Neural crest cell (in vitro differentiated cells): ENCODE measurements at places on chromosomes 7 and 10.

GRCh38 chr7:52715701-52716100 is 319.7 kb upstream of the POM121L12 start:
- no peak for DNase-seq

DNA sequence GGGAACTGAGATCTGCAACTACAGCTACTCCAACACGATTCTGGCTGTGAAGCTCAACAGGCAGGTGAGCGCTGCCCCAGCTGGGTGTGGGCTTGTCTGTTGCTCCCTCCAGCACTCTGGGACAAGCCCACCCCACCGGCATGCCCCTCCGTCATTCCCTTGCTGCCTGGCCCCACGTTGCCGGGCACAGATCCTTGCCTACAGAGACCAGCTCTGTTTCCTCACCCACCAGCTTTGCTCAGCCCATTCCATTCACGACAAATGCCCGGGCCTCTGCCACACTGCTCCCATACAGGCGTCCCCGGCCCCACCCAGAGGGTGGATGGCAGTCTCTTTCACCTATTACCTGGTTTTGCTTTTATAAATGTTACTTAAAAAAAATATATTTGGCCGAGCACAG is 24.6 kb downstream of the WIPI2 start:
- DNase-seq = no peak

GRCh38 chr7:135650831-135651573 is 11.3 kb upstream of the STMP1 start:
- DNase-seq = no peak

DNA sequence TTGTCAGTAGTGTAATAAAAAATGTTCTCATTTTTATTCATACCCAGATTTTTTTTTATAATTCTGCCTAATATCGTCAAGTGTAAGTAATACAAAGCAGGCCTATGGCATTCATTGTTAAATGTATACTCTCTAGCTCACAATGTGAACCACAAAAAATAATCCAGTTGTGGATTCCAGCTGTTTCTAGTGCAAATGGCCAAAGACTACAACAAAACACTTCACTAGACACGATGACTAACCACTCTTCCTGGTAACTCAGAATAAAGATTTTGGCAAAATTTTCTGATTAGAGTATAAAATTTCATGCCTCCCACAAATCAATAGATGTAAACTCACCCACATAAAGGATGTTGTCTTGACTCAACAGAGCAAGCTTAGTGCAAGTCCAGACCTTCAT is 396.6 kb downstream of the DGKB start:
- DNase-seq = no peak

GRCh38 chr7:94509887-94510581 is 425 bp downstream of the CASD1 start:
- peak; percentile 62 for DNase-seq

GRCh38 chr10:16520900-16521299 is 779 bp downstream of the C1QL3 start:
- peak; percentile 25 for DNase-seq

DNA sequence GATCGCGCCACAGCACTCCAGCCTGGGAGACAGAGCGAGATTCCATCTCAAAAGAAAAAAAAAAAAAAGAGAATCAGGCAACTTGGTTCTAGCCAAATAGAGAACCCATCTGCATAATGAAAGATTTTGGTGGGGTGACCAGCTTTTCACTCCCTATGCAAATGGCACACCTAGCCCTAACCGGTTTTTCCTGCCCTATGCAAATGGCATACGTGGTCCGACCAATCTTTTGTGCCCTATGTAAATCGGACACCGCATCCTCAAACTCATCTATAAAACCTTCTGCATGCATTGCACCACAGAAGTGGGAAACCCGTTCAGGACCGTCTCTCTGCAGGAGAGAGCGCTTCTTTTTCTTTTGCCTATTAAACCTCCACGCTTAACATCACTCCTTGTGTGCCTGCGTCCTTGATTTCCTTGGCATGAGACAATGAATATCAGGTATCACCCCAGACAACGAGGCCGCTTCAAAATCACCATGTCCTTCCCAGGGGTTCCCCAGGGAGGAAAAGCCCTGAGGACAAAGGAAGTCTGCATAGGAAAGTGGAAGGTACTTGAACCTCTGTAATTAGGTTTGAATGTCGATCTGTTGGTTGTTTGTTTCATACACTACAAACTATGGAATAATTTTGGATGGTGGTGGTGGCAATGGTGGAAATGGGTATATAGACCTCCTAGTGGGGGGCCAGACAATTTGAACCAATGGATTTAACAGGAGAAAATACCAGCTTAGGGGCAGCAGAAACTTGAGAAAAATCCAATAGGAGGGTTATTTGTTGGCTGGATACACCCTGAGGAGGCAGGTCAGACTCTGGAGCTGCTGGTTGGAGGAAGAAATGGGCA is 396.2 kb downstream of the TYW1 start:
- DNase-seq = no peak

DNA sequence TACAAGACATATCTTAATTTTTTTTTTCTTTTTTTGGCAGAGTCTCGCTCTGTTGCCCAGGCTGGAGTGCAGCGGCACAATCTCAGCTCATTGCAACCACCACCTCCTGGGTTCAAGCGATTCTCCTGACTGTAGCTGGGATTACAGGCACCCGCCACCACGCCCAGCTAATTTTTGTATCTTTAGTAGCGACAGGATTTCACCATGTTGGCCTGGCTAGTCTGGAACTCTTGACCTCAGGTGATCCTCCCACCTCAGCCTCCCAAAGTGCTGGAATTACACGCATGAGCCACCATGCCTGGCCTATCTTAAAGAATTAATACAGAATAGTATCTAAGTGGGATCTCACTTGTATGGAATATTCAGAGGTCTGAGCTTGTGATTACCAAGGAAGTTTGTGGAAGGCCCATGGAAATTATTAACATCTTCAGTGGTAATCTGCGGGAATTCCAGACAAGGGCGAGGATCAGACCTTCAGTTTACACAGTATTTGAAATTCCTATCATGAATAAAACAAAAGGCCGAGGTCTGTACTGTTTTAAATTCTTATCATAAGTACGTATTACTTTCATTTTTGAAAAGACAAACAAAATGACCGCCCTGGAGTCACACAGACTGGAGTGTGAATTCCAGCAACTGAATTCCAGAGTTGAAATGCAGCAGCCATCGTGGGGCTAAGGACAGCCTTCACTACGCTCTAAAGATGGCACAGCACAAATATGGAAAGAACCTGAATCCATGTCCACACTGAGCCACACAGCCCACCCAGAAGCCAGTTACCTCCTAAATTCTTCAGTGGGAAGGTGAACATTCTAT is 16.7 kb downstream of the GPRIN2 start:
- no peak for DNase-seq

- no peak for DNase-seq
These were observed 62.5 kb upstream of the CAPZA2 start for GRCh38 chr7:116799916-116800315.

GRCh38 chr10:9792181-9792580 is 1225.5 kb upstream of the CELF2 start:
- DNase-seq = no peak

DNA sequence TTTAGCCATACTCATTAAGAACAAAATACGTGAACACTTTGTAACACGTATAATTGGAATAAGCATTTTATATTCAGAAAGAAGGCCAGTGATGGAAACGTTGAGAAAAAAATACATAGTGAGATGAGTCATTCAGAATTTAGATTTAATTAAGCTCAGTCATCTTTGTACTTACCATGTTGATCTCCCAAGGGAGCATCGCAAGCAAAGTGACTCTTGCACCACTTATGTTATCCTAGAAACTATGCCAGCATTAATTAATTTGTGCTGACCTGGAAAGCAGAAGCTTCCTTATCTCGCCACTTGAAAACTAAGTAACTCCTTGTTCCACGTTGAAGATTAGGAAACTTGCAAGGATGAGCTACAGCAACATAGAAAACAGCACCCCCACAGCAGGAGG is 9.7 kb upstream of the MPP7 start:
- no peak for DNase-seq

GRCh38 chr7:7188091-7188490 is 5.7 kb downstream of the C1GALT1 start:
- no peak for DNase-seq

DNA sequence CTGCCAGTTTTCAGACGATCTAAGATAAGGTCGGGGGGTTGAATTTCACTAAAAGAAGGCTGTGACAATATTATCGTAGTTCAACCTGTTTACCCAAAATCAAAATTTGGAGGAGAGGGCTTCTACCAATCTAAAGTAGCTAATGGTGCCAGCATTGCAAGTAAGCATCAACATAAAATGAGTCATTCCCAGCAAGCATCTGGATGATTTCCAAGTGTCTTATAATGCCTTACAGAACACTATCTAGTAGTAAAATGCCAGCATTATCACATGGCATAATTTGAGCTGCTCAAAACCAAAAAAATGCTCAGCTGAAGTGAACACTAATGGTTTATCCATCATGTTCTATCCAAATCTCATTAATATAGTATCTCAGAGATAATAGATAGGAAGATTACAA is 1193.9 kb downstream of the DNAJB9 start:
- DNase-seq = no peak

DNA sequence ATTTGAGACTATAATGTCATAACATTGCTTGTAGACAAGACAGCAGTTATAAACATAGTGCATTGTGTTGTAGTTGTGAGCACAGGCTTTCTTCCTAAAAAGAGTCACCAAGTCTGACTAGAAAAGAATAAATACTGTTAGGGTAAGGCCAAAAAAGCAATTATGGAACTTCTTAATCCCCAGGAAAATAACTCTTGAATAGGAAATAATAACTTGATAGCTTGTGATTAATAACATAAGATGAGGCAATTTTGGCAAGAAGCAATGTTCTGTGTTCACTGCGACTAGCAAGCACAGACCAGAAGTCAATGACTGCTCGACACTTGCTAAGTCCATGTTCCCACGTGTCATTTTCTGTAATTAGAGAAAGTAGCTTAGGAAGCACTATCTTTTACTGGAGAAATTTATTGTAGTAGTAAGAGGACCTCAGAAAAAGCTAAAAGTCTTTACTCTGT is 97.1 kb downstream of the AGMO start:
- no peak for DNase-seq

- no peak for DNase-seq
These were observed 37.6 kb downstream of the FAM204A start for GRCh38 chr10:118304521-118304920.

- DNase-seq = no peak
These were observed 102.4 kb upstream of the FRMD4A start for GRCh38 chr10:14433147-14433546.

DNA sequence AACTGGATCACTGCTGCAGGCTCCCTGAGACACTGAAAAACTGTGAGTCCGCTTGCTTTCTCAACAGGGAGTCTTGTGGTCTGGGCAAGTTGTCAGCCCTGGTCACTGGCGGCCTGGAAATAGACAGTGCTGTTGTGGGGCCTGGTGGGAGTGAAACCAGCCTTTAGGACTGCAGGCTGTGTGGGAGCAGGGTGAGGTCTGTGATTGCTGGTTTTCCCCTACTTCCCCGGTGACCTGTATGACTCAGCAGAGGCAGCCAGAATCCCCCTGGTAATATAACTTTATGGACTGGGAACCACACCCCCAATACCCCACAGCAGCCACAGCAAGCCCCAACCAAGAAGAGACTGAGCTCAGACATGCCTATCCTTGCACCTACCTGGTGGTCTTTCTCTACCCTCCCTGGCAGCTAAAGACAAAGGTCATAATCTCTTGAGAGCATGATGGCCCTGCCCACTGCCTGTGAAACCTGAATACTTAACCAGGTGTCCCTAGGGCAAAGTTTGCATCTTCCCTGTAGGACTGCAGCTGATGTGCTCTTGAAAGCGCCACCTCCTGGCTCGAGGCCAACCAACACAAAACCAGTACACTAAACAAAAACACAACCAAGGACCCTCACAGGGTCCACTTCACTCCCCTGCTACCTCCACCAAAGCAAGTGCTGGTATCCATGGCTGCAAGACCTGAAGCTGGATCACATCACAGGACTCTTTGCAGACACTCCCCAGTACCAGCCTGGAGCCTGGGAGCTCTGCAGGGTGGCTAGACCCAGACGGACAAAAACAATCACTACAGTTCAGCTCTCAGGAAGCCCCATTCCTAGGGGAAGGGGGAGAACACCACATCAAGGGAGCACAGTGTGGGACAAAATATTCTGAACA is 7.2 kb upstream of the ADAM22 start:
- no peak for DNase-seq

DNA sequence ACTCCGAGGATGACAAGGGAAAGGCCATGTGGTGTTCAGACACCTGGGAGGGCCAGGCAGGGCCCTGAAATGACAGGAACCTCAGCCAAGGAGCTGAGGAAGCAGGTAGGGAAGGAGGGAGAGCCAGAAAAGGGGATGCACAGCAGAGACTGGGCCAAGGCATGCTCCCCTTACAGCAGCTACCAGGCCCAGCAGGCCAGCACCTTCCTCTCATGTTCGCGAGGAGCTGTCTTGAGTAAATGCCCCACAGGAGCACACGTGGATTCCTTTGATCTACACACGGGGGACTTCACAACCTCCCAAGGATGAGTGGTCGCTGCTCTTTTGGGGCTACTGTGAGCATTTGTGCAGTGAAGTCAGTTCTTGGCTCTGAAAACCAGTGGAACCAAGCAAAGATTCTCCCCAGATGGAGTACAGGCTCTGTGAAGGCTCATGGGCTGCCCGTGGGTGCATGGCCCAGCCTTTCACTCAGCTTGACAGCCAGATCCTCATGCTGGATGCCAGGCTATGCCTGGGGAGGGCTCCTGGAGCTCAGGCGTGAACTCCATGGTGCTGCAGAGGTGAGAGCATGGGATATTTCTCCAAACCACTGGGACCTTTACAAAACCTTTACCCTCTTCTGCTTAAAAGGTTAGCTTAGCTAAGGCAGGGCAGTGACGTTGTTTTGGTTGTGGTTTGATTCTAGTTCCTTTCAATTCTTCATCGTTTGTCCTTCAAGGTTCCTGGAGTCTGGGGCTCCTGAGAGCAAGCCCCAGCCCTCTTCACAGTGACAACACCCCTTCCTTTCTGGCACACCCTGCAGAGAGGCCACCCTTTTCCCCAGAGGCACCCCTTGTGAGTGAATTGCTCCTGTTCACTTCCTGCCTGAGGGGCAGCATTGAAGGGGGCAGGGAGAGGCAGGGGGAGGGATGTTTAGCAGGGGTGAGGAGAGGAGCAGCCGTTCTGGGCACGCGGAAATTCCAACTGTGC is 74.2 kb upstream of the ZPBP start:
- DNase-seq = no peak

GRCh38 chr10:12941966-12942365 is 59.5 kb downstream of the CCDC3 start:
- no peak for DNase-seq

GRCh38 chr10:51724038-51724437 is 24.6 kb upstream of the CSTF2T start:
- DNase-seq = no peak

DNA sequence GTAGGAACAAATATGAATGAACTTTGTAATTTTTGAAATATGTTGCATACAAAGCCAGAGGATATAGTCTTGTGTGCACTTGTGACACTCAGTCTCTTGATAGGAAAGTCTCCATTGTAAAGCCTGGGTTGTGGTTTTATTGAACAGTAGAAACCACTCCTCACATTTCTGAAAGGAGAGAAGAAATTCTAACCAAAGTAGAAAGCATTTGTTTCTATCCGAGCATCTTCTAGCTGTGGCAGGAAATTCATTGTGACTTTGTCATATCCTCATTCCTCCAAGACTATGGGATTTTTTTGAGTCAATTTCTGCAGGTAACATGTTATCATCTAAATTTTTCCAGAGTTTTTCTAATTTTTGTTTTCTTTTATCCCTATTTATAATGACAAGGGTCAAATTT is 55.5 kb upstream of the NCF1 start:
- no peak for DNase-seq

GRCh38 chr10:99742701-99743100 is 10.7 kb downstream of the CUTC start:
- no peak for DNase-seq

- no peak for DNase-seq
These were observed 162.0 kb downstream of the CYP26A1 start for GRCh38 chr10:93235686-93236085.
